ENCODE measurements at places on chromosomes 16 and 17. TPM values are rescaled to one million over a fixed set of nuclear protein-coding genes. Genes with fewer than 3 reads are reported as not detected.

- DNase-seq = no peak
Observed at GRCh38 chr17:34771891-34772290, 189.4 kb downstream of the CCT6B start.

DNA sequence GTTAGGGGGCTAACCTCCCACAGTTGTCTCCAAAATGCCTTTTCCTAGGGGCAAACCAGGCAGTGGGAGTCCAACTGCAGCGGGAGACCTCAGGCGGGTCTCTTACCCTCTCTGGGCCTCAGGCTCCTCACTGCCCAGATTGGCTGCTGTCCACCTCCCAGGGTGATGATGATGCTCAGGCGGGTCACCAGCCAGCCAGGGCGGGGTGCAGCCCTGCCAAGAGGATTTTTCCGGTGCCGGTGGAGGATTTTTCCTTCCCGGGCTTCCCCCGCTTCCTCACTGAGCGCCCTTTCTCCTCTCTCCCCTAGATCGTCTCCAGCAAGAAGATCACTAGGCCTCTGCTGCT is 22.8 kb downstream of the CPNE2 start:
- DNase-seq = no peak

DNA sequence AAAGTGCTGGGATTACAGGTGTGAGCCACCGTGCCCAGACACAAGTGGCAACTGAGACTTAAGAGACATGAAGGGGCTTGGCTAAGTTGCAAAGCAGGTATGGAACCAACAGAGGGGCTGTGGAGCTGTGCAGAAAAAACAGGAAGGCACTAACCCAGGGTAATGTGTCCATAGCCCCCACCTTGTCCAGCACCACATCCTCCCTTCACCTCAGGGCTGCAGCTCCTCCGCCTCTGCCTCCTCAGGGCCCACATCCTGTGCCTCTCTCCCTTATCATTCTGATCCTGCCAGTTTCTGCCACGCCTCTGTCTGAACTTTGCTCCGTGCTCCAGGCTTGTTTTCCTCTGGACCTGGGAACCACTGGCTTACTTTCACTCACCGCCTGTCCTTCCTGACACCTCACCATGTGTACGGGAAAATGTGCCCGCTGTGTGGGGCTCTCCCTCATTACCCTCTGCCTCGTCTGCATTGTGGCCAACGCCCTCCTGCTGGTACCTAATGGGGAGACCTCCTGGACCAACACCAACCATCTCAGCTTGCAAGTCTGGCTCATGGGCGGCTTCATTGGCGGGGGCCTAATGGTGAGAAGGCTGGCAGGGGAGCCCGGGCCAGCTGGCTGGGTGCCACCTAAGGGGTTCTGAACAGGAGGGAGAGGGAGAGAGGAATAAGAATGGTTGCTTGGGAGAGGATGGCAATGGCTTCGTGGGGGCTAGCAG is at the start of gene TM4SF5:
TSS of gene TM4SF5 (plus strand) at position 368 of the 716 bp plus-strand sequence. CDS start at position 405, 37 bp downstream.
- no peak for DNase-seq

DNA sequence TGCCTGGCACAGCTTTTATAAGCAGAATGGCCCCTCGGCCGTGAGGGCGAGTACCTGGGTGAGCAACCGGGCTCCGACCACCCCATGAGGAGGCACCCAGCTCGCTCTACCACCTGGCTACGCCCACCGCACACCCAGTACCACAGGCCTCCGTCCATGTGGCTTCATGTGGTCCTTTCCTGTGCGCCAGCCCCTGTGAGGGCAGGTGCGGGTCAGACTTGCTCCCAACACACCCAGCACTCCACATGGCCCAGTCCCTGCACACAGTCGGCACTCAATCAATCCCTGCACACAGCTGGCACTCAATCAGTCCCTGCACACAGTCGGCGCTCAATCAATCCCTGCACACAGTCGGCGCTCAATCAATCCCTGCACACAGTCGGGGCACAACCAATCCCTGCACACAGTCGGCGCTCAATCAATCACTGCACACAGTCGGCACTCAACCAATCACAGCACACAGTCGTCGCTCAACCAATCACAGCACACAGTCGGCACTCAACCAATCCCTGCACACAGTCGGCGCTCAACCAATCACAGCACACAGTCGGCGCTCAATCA is 4.0 kb downstream of the C1QTNF8 start:
- DNase-seq = no peak

The MYL11 gene
- total RNA-seq = not detected

All from osteocyte (in vitro differentiated cells).